ENCODE measurements at places on chromosomes 2 and 18.
A peak's percentile ranks its signal among the peaks of the same experiment; 100 is the strongest.

- no peak for DNase-seq
These were observed 455.9 kb upstream of the UBE2E3 start for GRCh38 chr2:180524499-180524898.

DNA sequence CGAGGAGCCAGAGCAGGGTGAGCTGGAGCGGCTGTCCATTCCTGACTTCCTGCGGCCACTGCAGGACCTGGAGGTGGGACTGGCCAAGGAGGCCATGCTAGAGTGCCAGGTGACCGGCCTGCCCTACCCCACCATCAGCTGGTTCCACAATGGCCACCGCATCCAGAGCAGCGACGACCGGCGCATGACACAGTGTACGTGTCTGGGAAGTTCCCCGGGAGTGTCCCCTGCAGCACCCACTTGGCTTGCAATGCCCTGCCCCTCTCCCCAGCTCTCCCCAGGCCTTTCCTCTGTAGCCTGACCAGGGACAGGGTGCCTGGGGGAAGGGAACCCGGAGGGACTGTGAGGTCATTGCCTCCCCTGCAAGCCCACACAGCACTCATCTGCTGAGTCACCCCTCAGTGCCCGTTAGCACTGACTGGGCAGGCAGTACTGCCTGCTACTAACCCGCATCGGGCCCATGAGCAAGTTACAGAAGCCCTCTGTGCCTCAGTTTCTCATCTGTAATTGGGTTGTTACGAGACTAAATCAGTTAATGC lies 29.4 kb upstream of the GMPPA start:
- peak; percentile 36 for DNase-seq

- no peak for DNase-seq
These were observed 308.5 kb downstream of the NRXN1 start for GRCh38 chr2:50723286-50723938.

- no peak for DNase-seq
These were observed 99.1 kb downstream of the GREB1L start for GRCh38 chr18:21341141-21341540.

DNA sequence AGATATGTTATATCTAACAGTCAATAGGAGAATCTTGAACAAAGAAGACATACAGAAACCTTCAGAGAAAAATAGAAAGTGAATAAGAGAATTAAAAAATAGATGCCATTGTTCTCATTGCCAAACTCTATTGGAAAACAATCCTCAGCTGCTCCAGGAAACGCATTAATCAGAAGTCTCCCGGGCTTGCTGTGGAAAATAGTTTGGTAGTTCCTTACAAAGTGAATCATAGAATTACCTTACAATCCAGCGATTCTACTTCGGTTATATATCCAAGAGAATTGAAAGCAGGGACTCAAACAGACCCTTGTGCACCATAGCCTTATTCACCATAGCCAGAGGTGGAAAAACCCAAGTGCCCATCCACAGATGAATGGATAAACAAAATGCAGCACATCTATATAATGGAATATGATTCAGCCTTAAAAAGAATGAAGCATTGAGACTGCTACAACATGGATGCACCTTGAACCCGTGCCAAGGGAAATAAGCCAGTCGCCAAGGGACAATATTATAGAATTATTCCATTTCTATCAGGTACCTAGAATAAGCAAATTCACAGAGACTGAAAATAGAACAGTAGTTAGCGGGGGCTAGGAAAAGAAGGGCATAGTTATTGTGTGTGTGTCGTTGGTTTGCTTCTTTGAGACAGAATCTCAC lies 21.9 kb upstream of the CHRNA1 start:
- no peak for DNase-seq

DNA sequence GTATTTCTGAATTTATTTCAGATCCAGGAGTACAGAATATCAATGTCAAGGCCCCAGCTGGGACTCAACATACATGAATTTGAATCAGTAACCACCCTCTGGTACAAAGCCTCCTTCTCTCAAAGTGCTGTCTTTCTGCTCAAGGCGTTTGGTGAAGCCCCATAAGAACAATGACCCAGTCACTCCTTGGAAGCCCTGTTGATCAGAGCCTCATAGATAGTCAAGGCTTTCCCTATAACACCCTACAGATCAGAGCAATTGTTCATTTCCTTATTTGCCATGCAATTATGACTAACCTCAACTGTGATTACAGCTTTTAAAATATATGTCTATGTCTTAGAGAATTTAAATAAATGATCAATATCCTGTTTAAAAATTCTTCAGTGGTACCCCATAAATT lies 159.1 kb upstream of the CREB1 start:
- DNase-seq, result no peak

DNA sequence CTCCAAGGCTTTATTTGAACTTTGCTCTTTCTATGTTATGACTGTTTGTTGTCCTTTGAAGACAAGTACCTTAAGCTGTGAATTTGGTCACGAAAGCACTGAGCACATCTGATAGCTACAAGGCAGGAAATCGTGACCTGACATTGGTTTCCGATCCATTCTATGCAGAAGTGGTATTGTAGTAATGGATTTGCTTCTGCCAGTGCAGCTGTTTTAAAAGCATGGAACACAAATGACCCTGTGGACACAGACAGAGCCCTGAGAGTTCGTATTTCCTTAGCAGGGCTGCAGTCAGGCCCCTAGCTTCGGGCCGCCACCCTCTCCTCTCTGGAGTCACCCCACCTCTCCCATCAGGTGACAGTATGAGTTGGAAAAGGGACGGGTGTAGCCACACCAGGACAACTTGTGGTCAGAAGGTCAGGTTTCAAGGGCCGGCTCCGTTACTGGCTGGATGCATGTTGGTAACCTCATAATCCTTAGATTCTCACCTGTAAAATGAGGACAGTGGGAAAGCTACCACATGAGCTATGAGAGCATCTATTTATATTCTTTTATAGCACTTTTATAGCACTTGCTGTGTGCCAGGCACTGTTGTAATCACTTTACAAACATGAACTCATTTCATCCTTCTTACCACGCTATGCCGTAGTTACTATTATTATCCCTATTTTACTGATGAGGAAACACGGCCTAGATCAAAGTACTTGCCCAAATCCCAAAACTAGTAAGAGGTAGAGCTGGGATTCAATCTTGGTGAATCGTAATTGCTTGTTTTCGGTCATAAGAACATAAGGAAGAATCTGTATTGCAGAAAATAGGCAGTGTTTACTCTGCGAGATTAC lies 70.2 kb downstream of the SPATS2L start:
- no peak for DNase-seq

DNA sequence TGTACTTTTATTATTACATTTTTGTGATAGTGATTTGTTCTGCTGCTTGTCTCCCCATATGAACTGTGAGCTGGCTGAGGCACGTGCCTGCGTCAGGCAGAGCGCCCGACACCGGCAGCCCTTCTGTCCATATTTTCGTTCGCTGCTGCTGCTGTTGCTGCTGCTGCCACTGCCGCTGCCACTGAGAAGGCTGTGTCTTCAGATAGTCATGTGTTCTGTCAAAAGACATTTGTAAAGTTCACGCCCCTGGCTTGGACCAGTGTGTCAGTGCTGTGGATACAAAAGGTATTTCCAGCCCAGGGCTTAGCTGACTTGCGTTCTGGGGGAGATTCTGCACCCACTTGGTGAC lies 47.0 kb downstream of the TWIST2 start:
- DNase-seq, result no peak

- DNase-seq, result no peak
These were observed 284.6 kb upstream of the CCDC68 start for GRCh38 chr18:55243857-55244256.

GRCh38 chr18:69968039-69968438 lies 20.4 kb upstream of the CD226 start:
- no peak for DNase-seq

DNA sequence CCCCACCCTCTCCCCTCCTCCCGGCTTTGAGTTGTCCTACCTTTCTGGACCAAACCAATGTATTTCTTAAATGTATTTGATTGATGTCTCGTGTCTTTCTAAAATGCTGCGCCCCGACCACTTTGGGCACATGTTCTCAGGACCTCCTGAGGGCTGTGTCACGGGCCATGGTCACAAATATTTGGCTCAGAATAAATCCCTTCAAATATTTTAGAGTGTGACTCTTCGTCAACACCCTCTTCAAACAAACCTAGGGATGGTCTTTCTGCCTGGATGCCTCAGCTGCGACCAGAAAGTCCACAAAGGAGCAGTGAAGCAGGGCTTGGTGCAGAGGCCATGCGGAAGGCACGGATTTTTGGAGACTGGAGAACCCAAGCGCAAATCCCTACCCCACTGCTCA lies 1.1 kb upstream of the SLC35F6 start:
- DNase-seq, result no peak

GRCh38 chr18:65057439-65058083 lies 693.3 kb upstream of the CDH7 start:
- no peak for DNase-seq
